ENCODE measurements at places on chromosomes 2 and 18. TPM values are rescaled to one million over a fixed set of nuclear protein-coding genes. Genes with fewer than 3 reads are reported as not detected.

DNA sequence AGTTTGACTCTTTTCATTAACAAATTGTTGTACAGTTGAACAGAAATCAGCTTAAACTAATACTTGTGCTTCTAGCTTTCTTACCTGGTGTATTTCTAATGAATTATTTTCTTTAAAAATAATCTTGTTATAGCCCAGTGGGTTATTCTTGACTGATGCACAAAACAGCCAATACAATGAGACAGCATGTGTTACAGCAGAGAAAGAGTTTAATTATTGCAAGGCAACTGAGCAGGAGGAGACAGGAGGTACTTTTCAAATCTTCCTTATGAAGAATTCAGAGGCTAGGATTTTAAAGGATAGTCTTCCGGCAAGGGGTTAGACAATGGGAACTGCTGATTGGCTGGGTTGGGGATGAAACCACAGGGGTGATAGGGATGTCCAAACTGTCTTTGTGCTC is 64.5 kb upstream of the TPO start:
- no peak for DNase-seq

The EXOC6B gene
- polyA plus RNA-seq: 28.7 TPM

GRCh38 chr18:57772387-57772799 is 30.7 kb downstream of the ATP8B1 start:
- no peak for DNase-seq

DNA sequence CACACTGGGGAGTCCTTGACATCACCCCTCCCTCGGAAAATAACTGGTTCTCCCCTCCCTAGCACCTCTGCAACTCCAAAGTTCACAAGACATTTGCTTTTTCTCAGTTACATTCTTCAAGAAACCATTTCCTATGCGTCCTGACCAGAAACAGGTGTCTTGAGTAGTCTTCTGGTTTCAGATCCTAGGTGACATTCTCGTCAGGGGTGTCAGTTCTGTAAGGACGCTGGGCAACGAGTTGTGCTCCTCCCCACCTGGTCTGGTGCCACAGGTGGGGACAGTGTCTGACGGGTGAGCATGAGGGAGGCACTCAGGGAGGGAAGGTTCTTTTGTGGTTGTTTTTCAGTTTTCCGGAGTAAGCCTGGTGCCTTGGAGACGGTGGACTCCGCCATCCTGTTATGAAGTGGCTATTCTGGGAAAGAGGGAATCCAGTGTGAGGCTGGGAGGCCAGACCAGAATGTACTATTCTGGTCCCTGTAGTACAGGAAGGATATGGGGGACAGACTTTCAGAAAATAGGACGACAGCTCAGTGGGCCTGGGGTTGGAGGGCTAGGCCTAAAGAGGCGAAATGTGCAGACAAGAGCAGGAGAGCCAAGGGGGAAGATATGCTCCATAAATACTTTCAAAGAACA is 50.6 kb downstream of the EPAS1 start:
- DNase-seq: no peak

DNA sequence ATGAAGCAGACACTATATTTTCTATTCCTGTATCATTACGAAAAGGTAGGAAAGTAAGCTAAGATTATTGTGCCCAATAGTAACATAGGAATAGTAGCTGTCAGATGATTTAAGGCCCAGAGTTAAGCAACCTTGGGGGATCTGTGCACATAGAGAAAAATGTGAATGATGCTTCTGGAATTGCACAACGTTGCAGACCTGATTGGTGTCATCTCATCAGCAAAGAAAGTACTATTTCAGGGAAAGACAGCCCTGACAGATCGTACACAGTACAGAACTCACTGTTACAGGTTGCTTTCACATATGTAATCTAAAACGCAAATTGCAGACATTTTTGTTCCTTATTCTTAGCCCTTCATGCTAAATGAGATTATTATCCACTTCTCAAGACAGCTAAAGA is 535.9 kb downstream of the TRIB2 start:
- no peak for DNase-seq

DNA sequence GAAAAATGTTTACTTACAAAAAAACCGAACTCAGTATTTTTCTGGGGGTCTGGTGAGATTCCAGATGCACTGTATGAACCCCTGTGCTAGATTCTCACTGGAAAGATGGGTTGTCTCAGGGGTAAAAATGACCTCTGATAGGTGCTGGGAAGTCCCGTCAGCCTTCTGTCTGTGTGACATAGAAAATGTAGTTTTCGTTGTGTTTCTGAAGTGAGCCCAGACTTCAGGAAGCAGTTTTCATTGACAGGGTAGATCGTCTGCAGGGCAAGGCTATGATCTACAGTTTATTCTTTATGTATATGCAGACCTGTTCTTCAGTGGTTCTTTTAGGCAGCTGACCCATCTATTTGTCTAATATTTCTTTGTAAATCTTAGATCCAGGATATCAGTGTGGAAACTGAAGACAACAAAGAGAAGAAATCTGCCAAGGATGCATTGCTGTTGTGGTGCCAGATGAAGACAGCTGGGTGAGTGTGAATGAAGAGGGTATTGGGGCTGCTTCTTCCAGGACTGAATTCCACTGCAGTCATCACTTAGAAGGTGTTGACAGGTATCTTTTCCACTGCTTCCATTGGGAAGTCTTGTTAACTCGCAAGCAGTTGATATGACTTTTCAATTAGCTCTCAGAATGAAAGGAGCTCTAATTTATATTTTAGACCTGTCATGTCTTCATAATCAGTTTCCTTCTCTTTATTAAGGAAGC is 107.5 kb upstream of the EML6 start:
- DNase-seq: no peak

The RAMP1 gene
- 47.7 TPM for polyA plus RNA-seq

GRCh38 chr2:1517786-1518185 is 104.5 kb downstream of the TPO start:
- no peak for DNase-seq

The IL37 gene
- not detected for polyA plus RNA-seq

The EGR4 gene
- not detected for polyA plus RNA-seq

The CFAP221 gene
- not detected for polyA plus RNA-seq

The MBD1 gene
- 35.3 TPM for polyA plus RNA-seq

DNA sequence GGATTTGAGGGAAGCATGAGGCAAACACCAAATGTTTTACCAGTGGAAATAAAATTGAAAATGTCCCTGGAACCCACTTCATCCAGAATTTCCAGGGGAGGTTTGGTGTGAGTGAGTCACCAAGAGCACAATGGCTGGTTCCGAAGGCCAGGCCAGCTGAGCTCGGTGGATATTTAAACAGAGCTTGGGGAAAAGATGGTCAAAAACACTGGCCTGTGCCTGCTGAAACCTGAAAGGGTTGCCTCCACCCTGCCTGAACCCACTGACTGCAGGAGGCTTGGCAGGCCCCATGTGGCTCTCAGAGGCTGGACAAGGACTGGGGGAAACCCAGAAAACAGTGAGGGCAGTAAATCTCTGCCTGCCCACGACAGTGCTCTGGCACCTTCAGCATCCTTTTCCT is 93.9 kb downstream of the TTC32 start:
- no peak for DNase-seq

- DNase-seq: no peak
These were observed 953 bp upstream of the HNRNPA3 start for GRCh38 chr2:177211576-177212105.
